ENCODE measurements at places on chromosomes 13 and 19. TPM values are rescaled to one million over a fixed set of nuclear protein-coding genes. Genes with fewer than 3 reads are reported as not detected.

The TDRD12 gene
- total RNA-seq: 1.9 TPM

DNA sequence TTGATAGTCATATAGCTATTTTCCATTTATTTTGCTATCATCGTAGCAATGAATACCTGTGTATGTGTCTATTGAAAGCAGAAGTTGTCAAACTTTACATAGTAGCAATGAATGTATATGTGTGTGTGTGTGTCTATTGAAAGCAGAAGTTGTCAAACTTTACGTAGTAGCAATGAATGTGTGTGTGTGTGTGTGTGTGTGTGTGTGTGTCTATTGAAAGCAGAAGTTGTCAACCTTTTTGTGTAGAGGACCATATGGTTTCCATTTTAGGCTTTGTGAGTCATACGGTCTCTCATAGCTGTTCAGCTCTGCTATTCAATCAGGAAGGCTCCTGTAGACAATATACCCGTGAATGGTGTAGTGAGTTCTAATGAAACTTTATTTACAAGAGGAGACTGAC is 20.8 kb downstream of the NLRP4 start:
- DNase-seq: no peak
- H3K27me3 ChIP-seq: no peaks in the 10 kb centered on the region
- no peak overlapping the region for H3K4me3 ChIP-seq
- H3K4me1 ChIP-seq: no peaks in the 10 kb centered on the region
- no peaks in the 10 kb centered on the region for H3K36me3 ChIP-seq

DNA sequence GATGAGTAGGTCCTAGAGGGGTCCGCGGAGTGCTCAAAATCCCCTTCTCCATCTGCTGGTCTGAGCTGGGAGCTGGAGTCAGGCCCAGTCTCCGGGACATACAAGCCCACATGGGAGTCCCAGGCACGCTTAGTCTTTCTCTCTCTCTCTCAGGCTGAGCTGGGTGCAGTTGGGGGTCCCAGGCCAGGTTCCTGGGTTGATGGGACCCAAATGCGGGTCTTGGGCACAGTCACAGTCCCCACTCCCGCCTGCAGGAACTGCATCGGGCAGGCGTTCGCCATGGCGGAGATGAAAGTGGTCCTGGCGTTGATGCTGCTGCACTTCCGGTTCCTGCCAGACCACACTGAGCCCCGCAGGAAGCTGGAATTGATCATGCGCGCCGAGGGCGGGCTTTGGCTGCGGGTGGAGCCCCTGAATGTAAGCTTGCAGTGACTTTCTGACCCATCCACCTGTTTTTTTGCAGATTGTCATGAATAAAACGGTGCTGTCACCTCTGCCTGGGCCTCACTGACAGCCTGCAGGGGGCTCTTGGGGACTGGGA is 23.8 kb downstream of the CYP4F12 start:
- no peak overlapping the region for H3K27ac ChIP-seq
- no peaks in the 10 kb centered on the region for H3K36me3 ChIP-seq
- no peak for DNase-seq
- H3K4me1 ChIP-seq: no peaks in the 10 kb centered on the region
- H3K27me3 ChIP-seq: peaks cover 3% of the 10 kb centered on the region

DNA sequence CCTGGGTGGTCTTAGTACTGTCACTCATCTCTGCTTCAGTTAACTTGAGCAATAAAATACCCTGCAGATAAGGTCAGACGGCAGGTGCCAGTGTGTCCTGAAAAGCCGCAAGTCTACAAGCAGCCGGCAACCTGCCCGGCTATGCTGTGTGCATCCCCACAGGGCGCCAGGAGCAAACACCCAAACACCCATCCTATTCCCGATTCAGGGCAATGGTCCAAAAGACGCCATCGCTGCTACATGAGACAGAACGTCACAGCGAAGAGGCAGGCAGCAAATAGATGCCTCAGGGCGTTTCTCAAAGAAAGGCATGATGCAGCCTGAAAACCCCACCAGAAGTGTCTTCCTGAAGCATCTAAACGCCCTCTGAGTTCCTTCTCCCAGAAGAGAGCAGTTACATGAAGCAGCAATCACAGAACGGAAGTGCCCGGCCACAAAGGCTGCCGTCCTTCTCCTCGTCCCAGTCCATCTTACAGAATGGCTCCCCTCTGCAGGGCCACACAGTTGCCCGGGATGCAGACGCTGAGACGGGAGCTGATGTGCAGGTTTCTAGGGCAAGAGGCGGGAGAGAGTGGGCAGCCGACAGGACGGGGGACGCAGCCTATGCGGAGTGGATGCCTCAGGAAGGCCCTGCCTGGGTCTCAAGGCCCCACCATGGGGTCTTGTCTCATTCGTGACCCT is 35.1 kb downstream of the RASA3 start:
- H3K36me3 ChIP-seq: peaks cover 29% of the 10 kb centered on the region
- DNase-seq: no peak
- H3K27ac ChIP-seq: no peak overlapping the region
- H3K27me3 ChIP-seq: no peaks in the 10 kb centered on the region

DNA sequence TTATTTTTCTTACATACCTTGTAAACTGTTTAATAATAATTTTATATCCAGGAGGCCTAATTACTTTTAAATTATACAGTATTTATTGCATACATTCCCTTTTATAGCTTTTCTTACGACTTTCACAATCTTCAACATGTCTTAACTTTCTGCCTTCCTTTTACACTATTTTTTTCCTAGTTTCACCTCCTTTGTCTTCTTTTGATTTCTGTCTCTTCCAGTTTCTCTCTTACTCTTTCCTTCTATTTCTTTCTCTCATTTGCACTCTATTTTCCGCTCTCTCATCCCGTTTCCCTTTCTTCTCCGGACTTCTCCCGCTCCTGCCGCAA is 11.5 kb downstream of the ZNF552 start:
- peaks cover 8% of the 10 kb centered on the region for H3K36me3 ChIP-seq
- no peak overlapping the region for H3K27ac ChIP-seq
- H3K4me3 ChIP-seq: no peak overlapping the region
- H3K27me3 ChIP-seq: no peaks in the 10 kb centered on the region

- no peaks in the 10 kb centered on the region for H3K27me3 ChIP-seq
- no peak overlapping the region for H3K27ac ChIP-seq
- no peaks in the 10 kb centered on the region for H3K36me3 ChIP-seq
- no peak for DNase-seq
- H3K4me1 ChIP-seq: no peaks in the 10 kb centered on the region
Measured at GRCh38 chr19:30280018-30280417, 92.2 kb upstream of the ZNF536 start.

- no peaks in the 10 kb centered on the region for H3K27me3 ChIP-seq
- no peaks in the 10 kb centered on the region for H3K4me1 ChIP-seq
- DNase-seq: no peak
- H3K27ac ChIP-seq: no peak overlapping the region
- no peaks in the 10 kb centered on the region for H3K36me3 ChIP-seq
Measured at GRCh38 chr19:23561341-23561740, 125.7 kb downstream of the ZNF675 start.

DNA sequence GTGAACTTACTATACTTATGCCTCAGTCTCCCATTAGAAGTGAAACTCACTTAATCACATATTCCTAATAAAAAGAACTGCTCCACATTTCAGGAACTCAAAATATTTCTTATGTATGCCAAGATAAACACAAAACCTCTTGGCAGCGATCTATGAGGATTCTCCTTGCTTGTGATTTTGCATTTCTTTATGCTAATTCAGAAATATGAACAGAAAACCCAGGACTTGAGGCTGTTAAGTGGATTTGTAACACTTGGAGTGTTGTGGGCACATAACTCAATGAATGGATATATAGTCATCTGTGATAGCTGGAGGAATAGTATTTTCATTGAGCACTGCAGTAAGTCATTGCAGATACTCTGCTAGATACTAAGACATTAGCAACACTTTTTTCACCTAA is 5.6 kb upstream of the KATNAL1 start:
- no peaks in the 10 kb centered on the region for H3K27me3 ChIP-seq
- H3K36me3 ChIP-seq: no peaks in the 10 kb centered on the region
- DNase-seq: no peak
- H3K4me3 ChIP-seq: no peak overlapping the region

DNA sequence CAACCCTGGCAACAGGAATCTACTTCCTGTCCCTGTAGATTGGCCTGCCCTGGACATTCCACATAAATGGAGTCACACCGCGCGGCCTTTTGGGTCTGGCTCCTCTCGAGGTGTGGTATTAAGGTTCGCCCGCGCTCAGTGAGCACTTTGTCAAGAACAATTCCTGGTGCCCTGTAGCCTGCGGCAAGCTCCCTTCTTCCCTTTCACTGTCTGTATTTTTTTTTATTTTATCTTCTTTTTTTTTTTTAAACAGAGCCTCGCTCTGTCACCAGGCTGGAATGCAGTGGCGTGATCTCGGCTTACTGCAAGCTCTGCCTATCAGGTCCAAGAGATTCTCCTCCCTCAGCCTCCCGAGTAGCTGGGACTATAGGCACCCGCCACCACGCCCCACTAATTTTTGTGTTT is 28.3 kb downstream of the PEX11G start:
- H3K4me3 ChIP-seq: no peak overlapping the region
- H3K27ac ChIP-seq: no peak overlapping the region
- DNase-seq: no peak
- H3K27me3 ChIP-seq: no peaks in the 10 kb centered on the region
- H3K4me1 ChIP-seq: no peaks in the 10 kb centered on the region

The CSNK1G2 gene
- total RNA-seq: 144 TPM

GRCh38 chr13:111917086-111917485 is 149.9 kb upstream of the SOX1 start:
- H3K27ac ChIP-seq: no peak overlapping the region
- H3K27me3 ChIP-seq: no peaks in the 10 kb centered on the region
- no peaks in the 10 kb centered on the region for H3K4me1 ChIP-seq
- H3K4me3 ChIP-seq: no peak overlapping the region
- H3K36me3 ChIP-seq: no peaks in the 10 kb centered on the region
- DNase-seq: no peak

DNA sequence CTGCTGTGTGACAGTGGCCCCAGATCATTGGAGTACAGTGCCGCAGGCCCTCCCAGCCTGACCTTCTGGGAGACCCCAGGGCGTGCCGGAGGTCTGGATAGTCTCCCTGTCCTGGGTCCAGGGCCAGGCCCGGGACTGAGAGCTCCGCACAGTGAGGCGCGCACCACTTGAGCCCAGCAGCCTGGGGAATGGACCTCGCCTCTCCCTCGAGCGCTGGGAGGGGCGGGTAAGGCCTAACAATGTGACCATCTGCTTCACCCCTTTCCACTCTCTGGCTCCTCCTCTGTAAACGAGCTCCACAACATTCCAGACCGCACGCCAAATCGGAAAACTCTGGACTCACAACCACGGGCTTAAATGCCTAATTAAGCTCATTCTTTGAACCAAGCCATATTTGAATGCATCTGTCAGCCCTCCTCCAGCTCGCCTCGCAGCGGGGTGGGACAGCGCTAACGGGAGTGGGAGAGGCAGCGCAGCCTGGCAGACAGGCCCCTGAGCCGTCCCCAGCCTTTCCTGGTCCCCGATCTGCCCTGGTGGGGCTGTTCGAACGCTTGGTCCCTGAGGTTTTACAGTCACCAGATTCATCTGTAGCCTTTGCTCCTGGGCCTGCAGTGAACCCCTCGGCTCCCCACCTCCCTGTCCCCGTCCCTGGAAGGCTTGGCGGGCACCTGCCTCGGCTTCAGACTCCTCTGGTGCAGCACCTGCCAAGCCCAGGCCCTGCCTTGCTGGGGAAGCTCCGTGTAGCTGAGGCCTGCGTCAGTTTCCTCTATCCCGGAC is 120.7 kb upstream of the VSTM2B start:
- no peak for DNase-seq
- H3K36me3 ChIP-seq: no peaks in the 10 kb centered on the region
- no peak overlapping the region for H3K4me3 ChIP-seq
- H3K27ac ChIP-seq: no peak overlapping the region

The MAU2 gene
- total RNA-seq: 155 TPM

DNA sequence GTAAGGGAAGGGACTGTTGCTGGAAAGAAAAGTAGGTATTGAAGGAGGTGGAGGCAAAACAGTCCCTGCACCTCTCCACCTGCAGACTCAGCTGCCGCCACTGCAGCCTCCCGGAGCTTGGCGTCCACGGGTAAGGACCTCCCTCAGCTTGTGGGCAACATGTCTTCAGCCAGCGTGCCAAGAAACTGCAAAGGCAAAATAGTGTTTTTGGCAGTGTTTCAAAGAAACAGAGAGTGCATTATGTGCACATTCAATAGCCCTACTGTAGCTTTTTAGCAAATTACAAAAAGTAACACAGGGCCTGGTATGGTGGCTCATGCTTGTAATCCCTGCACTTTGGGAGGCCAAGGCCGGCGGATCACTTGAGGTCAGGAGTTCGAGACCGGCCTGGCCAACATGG is 57.4 kb downstream of the ATP11A start:
- no peaks in the 10 kb centered on the region for H3K4me1 ChIP-seq
- no peak overlapping the region for H3K4me3 ChIP-seq
- no peak overlapping the region for H3K27ac ChIP-seq
- DNase-seq: no peak

- H3K27me3 ChIP-seq: no peaks in the 10 kb centered on the region
- peak within 1 kb of the TSS; percentile 83 for H3K4me3 ChIP-seq
- no peak for DNase-seq
- H3K36me3 ChIP-seq: no peaks in the 10 kb centered on the region
- H3K27ac ChIP-seq: peak within 1 kb of the TSS; percentile 77
- H3K4me1 ChIP-seq: peaks cover 71% of the 10 kb centered on the region
Measured at GRCh38 chr19:51368366-51369282, at the start of gene CLDND2. TSS of gene CLDND2 (minus strand) at chr19:51369003. CDS start at chr19:51368577, 426 bp downstream.

The SLC6A16 gene
- 5.1 TPM for total RNA-seq

The ELANE gene
- total RNA-seq: not detected

The SYCN gene
- not detected for total RNA-seq

DNA sequence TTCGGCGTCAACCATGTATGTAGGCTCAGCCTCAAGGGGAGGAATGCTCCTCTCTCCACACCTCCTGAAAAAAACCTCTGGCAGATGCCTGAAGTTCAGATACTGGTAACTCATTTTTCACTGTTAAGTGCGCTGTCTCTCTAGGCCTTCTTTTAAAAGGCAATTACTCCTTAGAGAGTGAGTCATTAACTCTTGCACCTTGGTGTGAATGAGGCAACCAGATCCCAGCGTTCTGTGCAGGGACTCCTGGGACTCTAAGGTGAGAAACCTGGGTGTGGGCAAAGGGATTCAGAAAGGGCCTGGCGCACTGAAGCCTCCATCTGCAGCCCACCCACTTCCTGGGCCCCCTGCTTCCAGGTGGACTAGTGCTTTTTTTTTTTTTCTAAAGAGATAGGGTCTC is 71.7 kb downstream of the SIAH3 start:
- no peaks in the 10 kb centered on the region for H3K27me3 ChIP-seq
- no peak overlapping the region for H3K4me3 ChIP-seq
- no peak for DNase-seq
- no peak overlapping the region for H3K27ac ChIP-seq
- H3K36me3 ChIP-seq: no peaks in the 10 kb centered on the region
- no peaks in the 10 kb centered on the region for H3K4me1 ChIP-seq

DNA sequence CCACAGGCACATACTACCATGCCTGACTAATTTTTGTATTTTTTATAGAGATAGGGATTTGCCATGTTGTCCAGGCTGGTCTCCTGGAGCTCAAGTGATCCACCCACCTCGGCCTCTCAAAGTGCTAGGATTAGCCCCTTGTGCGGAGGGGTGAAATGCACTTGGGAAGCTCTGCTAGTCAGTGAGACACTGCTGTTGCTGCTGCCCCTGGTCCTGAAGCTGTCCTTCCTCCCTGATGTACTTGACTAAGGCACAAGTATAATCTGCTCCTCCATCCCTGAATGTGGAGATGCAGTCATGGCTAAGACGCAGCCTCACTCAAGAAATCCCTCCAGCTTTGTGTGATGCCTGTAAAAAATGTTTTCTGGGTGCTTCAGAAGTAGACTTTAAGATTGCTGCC is 124.5 kb downstream of the KCTD15 start:
- H3K4me3 ChIP-seq: no peak overlapping the region
- no peaks in the 10 kb centered on the region for H3K4me1 ChIP-seq
- no peak for DNase-seq
- no peaks in the 10 kb centered on the region for H3K36me3 ChIP-seq
- no peaks in the 10 kb centered on the region for H3K27me3 ChIP-seq
- no peak overlapping the region for H3K27ac ChIP-seq

The SHISA7 gene
- not detected for total RNA-seq

The CEACAM3 gene
- not detected for total RNA-seq
